Activated naive CD8-positive, alpha-beta T cell treated with anti-CD3 and anti-CD28 coated beads, Interleukin-2, amount 50 U/mL, for 24 hours (primary cell): ENCODE measurements at places on chromosomes 16 and 17.

DNA sequence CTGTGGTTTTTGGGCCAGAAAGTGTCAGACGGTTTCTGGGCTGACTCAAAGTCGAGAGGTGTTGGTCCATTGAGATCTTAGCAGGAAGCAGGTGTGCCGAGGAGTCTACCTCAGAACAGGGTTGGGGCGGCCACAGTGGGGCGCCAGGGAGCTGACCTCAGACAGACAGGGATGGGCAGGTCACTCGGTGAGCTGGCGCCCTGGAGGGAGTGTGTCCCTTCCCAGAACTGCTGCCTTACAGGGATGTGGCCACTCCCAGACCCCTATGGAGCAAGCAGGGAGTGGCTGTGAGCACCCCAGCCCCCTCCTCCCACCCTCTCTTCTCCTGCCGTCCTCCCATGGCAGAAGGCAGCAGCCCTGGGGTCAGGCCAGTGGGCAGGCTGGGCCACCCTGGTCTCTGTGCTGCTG, 14.0 kb upstream of the DPEP1 start:
- peak; percentile 55 for DNase-seq

DNA sequence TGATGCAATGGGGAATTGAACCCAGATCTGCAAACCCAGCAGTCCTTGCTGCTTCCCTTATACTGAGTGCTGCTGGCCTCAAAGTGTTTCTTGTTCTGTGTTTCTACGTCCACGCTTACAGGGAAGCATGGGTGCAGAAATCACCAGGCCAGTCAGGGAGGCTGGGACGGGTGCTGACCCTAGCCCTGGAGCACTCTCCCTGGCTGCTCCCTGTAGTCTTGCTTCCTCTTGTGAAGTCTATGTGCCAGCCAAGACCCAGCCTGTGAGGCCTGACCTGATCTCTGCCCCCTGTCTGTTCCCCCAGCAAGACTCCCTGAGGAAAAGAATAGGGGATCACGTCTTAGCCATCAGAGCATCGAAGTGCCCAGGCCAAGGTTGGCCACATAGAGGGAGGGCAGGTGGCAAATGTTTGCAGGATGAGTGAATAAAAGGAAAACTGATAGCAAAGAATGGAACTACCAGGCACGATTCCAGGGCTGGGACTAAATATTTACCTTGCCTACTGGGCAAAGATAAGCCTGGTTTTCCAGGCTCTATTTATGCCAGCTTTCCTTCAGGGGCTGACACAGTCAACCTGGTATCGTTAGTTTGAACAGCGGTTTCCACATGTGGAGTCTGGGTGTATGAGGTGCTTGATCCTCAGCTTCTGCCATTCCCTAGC, 41.2 kb upstream of the RHOT1 start:
- no peak for DNase-seq

- DNase-seq: no peak
These were observed 2.3 kb upstream of the HERPUD1 start for GRCh38 chr16:56929639-56930038.

- DNase-seq: no peak
These were observed 28.2 kb downstream of the CRAMP1 start for GRCh38 chr16:1640261-1640941.

DNA sequence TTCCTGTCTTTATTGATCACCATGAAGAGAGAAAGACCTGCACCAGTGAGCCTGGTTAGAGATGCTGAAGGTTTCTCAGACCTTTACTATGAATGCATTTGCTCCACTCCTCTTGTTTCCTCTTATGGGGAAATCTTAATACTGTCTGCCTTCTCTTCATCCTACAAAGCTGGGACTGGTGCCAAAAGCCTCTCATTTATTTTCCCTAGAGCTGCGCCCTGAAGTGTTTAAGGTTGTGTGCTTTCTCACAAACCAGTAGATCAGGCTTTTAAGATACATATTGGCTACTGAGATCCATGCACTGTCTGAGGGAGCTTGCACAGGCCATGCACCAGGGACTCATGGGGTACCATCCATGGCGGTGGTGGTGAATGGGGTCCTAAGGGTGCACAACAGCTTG, 286.1 kb upstream of the PMFBP1 start:
- no peak for DNase-seq

DNA sequence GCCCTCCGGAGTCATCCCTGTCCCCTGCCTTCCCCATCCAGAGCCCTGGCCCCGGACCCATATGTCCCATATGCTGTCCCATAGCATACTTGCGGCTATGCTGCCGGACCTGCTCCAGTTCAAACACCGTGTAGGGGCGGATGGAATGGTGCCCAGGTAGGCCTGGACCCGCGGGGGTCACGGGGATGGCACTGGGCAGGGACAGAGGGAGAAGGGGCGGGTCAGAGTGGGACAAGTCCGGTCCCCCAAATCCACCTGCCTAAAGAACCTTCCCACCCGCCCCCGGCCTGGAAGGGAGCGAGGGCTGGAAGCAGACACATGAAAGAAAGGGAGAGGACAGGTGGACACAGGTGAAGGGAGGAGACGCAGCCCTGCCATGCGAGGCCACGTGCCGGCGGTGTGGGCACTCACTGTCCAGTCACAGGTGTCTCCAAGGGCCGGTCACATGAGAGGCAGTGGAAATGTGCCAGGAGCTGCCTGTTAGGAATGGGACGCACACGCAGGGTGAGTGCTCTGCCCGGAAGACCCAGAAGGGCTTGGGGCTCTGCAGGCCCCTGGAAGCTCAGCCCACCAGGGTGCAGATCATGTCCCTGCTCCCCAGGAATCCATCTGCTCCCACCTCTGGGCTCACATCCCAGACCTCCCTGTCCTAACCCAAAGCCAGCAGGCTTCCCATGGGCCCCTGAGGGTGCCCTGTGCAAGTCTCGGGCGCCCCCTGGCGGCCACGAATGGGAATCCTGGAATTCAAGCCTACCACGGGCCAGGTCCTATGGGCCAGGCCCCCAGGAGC, 14.0 kb downstream of the UBALD2 start:
- peak; percentile 90 for DNase-seq
